ENCODE measurements at places on chromosomes 5 and 9.

GRCh38 chr9:137306066-137306849 is 4.2 kb upstream of the NRARP start:
- no peak for DNase-seq

- DNase-seq: no peak
Observed at GRCh38 chr9:71647094-71647591, 121.2 kb downstream of the CEMIP2 start.

DNA sequence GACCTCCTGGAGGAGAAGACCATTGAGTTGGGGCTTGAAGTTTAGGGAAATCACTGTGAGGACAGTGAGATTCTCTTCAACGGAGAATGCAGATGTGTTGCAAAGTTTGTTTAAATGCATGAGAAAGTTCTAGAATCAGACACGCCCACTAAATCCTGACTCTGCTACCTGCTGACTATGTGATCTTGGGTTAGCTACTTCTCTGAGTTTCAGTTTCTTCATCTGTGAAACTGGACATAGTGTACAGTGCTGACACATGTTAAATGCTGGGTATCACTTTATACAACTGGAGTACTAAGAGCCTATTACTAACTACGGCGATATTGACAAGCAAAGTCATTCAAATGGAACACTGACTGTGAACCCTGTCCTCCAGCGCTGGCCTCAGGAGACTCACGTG is 255.5 kb downstream of the HSPA4 start:
- no peak for DNase-seq

DNA sequence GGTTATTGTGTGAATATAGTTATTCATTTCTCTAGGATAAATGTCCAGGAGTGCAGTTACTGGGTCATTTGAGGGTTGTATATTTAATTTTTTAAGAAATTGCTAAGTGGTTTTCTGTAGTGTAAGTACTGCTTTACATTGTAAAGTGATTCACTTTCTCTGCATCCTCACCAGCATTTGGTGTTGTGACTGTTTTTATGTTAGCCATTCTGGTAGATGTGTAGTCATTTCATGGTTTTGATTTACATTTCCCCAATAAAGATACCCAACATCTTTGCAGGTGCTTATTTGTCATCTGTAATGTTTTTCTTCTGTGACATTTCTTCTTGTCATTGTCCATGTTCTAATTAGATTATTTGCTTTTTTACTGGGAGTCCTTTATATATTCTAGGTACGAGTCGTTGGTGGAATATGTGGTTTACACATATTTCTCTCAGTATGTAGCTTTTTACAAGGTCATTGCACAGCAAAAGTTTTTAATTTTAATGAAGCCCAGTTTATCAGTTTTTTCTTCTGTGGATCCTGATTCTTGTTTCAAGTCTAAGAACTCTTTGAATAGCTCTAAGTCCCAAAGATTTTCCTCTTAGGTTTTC is 34.0 kb downstream of the SCGB3A1 start:
- DNase-seq: no peak

GRCh38 chr9:98363644-98364043 is 108.2 kb upstream of the TBC1D2 start:
- DNase-seq: no peak

- DNase-seq: no peak
Observed at GRCh38 chr5:133925866-133926488, 42.4 kb downstream of the C5orf15 start.

DNA sequence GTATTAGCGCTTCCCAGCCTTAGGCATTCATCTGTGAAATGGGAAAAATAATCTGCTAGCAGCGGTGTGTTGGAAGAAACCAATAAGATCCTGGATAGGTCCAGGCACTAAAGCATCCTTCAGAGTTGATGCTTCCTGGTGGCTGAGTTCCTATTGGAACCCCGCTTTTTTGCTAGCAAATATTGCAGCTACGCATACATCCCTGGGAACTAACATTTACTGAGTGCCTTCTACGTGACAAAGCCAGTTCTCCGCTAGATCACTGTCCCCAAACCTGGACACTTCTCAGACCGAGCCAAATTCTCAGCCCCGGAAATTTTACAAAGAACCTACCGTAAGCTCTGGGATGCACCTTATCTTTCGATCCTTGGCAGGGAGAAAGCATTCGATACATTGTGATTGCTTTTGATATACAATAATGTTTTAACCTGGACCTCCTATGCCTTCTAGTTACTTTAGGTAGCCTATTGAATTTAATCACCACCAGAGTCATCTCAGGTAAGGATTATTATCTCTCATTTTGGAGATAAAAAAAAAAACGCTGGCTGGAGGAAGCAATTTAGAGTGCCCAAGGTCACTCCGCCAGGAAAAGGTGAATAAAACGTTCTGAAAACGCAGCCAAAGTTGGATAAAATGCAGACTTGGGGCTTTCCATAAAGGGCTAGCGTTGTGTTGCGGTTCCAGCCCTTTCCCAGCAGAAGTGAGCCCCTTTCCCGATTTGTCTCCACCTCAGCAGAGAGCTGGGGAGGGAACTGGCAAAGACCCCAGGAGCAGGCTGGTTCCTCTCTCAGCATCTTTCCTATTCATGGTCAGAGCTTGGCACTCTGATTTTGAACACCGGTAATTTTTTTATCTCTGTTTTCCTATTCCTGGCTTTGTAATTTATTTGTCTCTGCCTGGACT is 2.6 kb upstream of the MSX2 start:
- no peak for DNase-seq

GRCh38 chr5:8184455-8185063 is 315.6 kb downstream of the MTRR start:
- DNase-seq: peak; percentile 13

DNA sequence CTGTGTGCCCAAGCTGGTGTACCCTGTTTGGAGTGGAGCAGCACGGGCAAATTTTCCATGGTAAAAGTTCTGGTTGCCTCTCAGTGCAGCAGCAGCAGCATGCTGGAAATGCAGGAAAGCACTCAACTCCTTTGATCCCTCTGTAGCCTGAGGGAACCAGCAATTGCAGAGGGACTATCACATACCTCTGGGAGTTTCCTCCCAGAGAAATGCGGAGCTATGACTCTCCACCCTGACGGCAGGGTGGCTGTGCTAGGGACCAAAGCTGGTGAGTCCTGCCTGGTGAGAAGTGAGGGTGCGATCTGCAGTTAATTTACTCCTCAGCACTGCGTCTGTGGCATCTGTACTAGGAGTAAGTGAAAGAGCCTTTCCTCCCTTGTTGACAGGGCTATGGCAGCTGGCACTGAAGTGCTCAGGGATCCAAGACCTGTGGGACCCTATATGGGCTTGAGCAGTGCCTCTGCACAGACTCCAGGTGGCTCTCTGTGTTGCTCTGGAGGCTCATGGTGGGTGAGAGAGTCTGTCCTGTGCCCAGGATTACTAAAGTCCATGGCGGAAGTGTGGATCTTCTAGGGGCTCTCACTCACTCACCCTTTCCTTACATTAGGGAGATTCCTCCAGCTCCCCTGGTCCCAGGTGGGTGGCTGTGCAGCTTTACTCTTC is 601.2 kb upstream of the TYRP1 start:
- DNase-seq: no peak

Measured in stimulated activated CD8-positive, alpha-beta memory T cell treated with anti-CD3 and anti-CD28 coated beads, Interleukin-7, amount 100 ng/mL, for 24 hours (primary cell).